ENCODE measurements at places on chromosomes 3 and 15.
A peak's percentile ranks its signal among the peaks of the same experiment; 100 is the strongest.

DNA sequence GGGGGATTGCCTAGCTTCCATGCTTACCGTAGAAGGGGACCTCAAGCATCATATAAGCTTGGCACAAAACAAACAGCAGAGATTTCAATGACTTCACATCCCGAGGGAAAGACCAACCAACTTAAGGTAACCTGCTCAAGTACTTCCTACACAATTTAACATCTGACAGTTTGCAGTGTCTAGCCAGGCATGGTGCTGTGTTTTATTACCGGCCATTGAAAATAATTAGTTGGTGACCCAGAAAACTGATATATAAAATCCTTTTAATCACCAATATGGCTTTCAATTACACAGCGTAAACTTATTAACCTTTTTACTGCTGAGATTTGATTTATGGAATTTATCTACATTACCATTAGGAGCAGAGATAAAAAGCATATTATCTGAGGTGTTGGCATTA is 268.3 kb downstream of the ARRDC4 start:
- H3K27ac ChIP-seq, result no peak overlapping the region
- no peaks in the 10 kb centered on the region for H3K27me3 ChIP-seq
- H3K4me3 ChIP-seq, result no peak overlapping the region
- peaks cover 10% of the 10 kb centered on the region for H3K4me1 ChIP-seq
- no peak for DNase-seq
- H3K36me3 ChIP-seq, result no peaks in the 10 kb centered on the region

- H3K4me3 ChIP-seq, result no peak overlapping the region
- no peaks in the 10 kb centered on the region for H3K36me3 ChIP-seq
- H3K27ac ChIP-seq, result no peak overlapping the region
- no peaks in the 10 kb centered on the region for H3K27me3 ChIP-seq
Observed at GRCh38 chr3:88364926-88365325, 215.2 kb downstream of the C3orf38 start.

DNA sequence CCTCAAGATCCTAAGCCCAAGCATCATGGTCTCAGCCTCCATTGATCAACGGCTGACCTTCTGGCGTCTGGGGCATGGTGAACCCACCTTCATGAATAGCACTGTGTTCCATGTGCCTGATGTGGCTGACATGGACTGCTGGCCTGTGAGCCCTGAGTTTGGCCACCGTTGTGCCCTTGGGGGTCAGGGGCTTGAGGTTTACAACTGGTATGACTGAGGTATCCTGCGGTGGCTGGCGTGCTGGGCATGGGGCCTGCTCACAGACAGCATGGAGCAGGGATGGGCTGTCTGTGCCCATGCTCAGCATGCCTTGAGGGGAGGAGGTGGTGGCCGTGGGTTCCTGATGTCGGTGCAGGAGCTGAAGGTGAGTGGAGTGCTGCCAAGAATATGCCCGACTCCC is 3.3 kb downstream of the DALRD3 start:
- peaks cover 15% of the 10 kb centered on the region for H3K36me3 ChIP-seq
- H3K27ac ChIP-seq, result no peak overlapping the region
- no peaks in the 10 kb centered on the region for H3K27me3 ChIP-seq
- no peak overlapping the region for H3K4me3 ChIP-seq
- DNase-seq, result no peak
- peaks cover 28% of the 10 kb centered on the region for H3K4me1 ChIP-seq

DNA sequence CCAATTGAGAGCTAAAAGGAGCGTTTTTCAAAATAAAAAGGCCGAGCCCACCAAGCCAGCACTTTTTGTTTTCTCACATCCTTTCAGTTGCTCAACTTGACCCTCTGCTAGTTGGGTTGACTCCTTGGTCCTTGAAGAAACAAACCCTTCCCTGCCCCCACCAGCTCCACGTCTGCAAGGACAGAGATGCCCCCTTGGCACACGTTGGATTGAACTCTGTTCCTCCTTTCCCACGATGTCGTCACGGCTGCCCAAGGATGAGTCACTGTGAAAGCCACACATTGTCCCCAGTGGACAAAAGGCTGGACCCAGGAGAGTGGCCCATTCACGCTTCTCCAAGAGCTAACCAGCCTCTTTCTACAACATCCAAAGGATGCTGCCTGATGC is 43.0 kb upstream of the SPATA12 start:
- H3K27me3 ChIP-seq, result no peaks in the 10 kb centered on the region
- H3K36me3 ChIP-seq, result no peaks in the 10 kb centered on the region
- no peak for DNase-seq
- no peak overlapping the region for H3K4me3 ChIP-seq
- H3K27ac ChIP-seq, result no peak overlapping the region
- peaks cover 21% of the 10 kb centered on the region for H3K4me1 ChIP-seq

GRCh38 chr3:42736081-42736480 is 33.5 kb upstream of the HHATL start:
- no peak overlapping the region for H3K27ac ChIP-seq
- H3K4me3 ChIP-seq, result no peak overlapping the region
- DNase-seq, result no peak
- H3K4me1 ChIP-seq, result no peaks in the 10 kb centered on the region

- no peak for DNase-seq
- H3K4me3 ChIP-seq, result peak overlapping the region; percentile 49
- peak overlapping the region; percentile 92 for H3K27ac ChIP-seq
- H3K36me3 ChIP-seq, result no peaks in the 10 kb centered on the region
Observed at GRCh38 chr3:17740721-17741141, 1.7 kb downstream of the TBC1D5 start.

DNA sequence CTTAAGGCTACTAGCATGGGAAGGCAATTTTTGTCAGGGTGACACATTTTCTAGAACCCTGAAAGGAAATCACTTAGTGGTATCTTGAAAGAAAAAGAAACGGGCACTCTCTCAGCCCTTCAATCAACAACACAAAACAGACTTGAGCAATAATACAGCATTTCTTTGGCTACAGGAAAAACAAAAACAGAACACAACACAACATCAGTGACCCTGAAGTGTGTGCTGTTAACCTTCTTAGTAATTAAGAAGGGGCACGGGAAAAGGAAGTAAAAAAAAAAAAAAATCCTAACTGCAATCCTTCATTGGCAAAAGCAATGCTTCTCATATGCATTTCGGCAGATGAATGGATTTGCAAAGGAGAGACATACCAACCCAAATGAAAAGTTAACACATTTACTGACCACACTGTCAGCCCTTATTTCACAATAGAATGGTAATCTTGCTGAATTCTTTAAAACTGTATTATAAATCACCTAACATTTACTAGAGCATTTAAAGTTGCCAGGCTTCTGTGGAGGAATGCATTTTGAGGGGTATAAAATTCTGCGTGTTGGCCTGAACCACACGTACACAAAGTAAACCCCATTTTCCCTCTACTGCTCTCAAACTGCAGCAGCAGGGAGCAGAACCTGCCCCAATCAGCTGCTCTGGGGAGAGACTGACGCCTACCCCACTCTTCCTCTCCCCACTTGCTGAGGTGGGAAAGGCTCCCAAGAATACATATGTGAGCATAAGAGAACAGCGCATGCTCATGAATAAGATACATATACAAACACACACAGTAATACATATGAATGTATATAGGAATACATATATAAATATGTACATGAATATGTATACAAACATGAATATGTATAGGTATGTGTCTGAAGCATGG is 198.5 kb downstream of the FOXP1 start:
- no peak overlapping the region for H3K27ac ChIP-seq
- H3K27me3 ChIP-seq, result no peaks in the 10 kb centered on the region
- peaks cover 5% of the 10 kb centered on the region for H3K4me1 ChIP-seq
- no peaks in the 10 kb centered on the region for H3K36me3 ChIP-seq

DNA sequence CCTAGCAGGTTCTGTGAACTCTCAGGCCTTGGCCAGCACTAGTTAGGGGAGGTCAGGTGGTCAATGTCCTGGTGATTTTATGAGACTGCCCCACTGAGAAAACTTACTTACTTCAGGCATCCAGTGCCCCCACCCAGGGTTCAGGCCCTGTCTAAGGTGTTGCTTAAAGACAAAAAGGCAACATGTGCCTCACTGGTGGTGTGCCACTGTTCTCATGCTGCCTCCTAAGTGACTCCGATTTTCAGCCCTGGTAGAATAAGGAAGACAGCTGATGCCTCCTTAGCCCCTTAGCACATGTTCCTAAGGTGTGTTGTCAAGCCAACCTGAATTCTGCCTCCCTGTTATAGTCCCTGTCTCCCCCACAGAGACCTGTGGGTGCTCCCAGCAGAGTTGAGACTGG is 5.3 kb downstream of the RBM15B start:
- peaks cover 8% of the 10 kb centered on the region for H3K4me1 ChIP-seq
- no peaks in the 10 kb centered on the region for H3K27me3 ChIP-seq
- no peak overlapping the region for H3K27ac ChIP-seq
- peaks cover 48% of the 10 kb centered on the region for H3K36me3 ChIP-seq
- no peak overlapping the region for H3K4me3 ChIP-seq

DNA sequence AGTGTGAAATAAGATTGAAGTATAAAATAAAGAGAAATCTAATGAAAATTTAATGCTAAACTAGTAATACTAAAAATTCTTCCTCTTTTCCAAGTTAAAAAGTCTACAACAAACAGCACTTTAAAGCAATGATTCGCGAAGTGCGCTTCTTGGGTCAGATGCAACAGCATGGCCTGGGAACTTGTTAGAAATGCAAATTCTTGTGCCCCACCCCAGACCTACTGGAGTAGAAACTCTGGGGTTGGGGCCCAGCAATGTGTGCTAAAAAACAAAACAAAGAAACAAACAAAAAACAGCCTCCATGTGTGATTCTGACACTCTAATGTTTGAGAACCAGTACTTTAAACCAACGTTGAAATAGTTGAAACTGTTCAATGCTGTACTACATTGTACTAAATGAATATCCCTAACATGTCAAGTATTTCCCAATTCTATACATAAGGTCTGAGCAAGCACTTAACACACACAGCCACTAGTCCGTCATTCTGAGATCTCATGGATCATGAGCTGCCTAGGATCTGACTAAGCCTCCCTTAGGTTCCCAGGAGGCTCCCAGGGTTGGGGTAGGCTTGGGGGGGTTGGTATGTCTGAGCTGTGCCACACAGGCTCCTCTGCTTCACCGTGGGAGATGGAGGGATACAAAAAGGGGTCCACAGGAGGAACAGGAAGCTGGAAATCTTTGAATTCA is 6.1 kb downstream of the RASGRP1 start:
- H3K4me1 ChIP-seq, result no peaks in the 10 kb centered on the region
- H3K27me3 ChIP-seq, result peaks cover 17% of the 10 kb centered on the region
- no peaks in the 10 kb centered on the region for H3K36me3 ChIP-seq
- DNase-seq, result no peak

- H3K27ac ChIP-seq, result no peak overlapping the region
- no peaks in the 10 kb centered on the region for H3K36me3 ChIP-seq
- H3K4me3 ChIP-seq, result no peak overlapping the region
- no peak for DNase-seq
Observed at GRCh38 chr15:27878841-27879240, 220.3 kb downstream of the OCA2 start.

DNA sequence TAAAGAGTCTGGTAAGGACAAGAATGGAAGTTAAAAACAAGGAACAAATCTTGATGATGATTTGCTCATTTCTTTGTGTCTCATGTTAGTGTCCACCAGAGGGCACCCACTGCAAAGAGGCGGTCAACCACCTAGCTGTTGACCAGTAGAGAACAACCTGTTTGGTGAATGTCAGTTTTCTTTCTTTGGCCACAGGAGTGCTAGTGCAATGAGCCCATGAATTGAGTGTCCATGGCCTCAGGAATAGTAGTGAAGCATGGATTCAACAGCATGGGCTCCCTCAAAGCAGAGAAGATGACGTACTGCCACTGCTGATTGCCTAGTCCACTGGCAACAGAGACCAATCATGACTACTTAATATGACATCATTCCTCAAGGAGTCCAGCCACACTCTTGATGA is 10.7 kb upstream of the CNTN6 start:
- no peaks in the 10 kb centered on the region for H3K4me1 ChIP-seq
- no peaks in the 10 kb centered on the region for H3K27me3 ChIP-seq
- DNase-seq, result no peak
- no peaks in the 10 kb centered on the region for H3K36me3 ChIP-seq

Data from keratinocyte (primary cell).